Mesenchymal stem cell (in vitro differentiated cells and primary cell): ENCODE measurements at places on chromosomes 13 and 19.

- DNase-seq, result no peak
Observed at GRCh38 chr13:105377452-105377851, 1158.0 kb downstream of the EFNB2 start.

- peak; percentile 98 for DNase-seq
Observed at GRCh38 chr19:633068-633785, at the start of gene POLRMT. TSS of gene POLRMT (minus strand) at chr19:633537. CDS start at chr19:633512, 25 bp downstream.

- no peak for DNase-seq
Observed at GRCh38 chr13:111492341-111492950, 172.0 kb downstream of the TEX29 start.

DNA sequence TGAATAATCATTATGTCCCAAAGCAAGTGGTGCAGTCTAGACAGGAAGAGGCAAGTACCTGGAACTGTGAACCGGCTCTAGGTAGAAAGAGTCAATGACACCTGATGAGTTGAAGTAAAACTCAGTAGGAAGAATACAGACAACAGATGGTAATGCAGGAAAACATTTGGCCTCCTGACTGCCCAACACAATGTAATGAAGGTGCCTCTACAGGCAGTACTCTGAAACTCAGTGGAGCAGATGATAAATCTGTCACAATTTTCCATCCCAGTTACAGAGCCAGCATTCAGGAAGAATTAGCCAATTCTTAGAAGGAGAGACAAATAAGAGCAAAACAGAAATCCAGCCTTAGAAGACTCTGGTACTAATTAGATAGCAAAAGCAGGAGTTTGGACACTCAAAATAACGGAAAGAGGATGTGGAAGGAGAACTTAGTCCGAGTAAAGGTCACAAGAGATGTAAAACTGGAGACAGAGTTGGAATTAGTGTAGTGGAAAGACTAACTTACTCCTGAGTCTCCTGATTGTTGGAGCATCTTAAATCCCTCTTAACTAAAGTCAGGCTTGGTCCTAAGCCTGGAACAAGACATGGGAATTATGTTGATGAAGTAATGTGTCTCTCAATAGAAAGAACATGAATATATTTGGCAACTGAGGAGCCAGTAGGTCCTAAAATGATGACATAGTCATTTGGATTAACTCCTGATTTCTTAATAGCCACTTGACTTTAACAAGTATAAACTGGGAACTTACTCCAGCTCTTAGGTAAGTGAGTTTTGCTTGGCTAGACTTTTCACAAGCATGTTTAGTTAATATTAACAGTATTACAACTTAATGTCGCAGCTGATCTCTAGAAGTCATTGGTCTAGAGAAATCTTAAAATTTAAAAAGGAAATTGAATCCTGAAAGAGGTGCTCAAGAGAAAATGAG is 457.3 kb upstream of the MIR17HG start:
- DNase-seq, result no peak

DNA sequence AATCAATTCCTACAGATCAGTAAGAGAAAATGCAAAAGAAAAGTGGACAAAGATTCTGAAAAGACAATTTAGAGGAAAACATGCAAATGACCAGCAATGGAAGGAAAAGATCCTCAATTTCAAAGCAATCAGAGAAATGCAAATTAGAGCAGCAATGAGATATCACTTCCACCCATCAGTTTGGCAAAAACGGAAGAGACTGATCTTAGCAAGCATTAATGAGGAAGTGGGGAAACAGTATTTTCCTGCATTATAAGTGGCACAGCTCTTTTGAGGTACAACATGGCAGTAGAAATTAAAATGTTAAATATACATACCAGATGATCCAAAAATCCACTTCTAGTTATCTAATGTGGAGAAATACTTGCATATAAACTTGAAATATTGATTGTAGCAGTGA is 69.1 kb upstream of the SLC7A1 start:
- no peak for DNase-seq

GRCh38 chr13:29707876-29708543 is 112.5 kb upstream of the SLC7A1 start:
- DNase-seq, result peak; percentile 51

DNA sequence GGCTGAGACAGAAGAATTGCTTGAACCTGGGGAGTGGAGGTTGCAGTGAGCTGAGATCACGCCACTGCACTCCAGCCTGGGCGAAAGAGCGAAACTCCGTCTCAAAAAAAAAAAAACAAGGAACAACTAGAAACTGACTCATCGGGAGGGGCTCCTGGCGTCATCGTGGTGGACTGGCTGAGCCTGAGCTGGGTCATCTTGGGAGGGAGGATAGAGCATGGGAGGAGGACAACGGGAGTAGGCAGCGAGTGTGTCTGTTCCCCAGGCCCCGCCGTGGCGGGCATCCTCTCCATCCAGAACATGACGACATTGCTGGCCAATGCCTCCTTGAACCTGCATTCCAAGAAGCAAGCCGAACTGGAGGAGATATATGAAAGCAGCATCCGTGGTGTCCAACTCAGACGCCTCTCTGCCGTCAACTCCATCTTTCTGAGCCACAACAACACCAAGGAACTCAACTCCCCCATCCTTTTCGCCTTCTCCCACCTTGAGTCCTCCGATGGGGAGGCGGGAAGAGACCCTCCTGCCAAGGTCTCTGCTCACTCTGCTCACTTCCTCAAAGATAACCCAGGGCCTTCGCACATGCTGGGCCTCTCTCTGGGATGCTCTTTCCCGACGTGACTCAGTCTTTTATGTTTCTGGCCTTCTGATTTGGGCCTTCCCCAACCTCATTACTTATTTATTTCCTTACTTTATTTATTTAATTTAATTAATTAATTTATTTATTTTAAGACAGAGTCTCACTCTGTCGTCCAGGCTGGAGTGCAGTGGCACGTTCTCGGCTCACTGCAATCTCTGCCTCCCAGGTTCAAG is 16.6 kb downstream of the DDX39A start:
- DNase-seq, result peak; percentile 86

DNA sequence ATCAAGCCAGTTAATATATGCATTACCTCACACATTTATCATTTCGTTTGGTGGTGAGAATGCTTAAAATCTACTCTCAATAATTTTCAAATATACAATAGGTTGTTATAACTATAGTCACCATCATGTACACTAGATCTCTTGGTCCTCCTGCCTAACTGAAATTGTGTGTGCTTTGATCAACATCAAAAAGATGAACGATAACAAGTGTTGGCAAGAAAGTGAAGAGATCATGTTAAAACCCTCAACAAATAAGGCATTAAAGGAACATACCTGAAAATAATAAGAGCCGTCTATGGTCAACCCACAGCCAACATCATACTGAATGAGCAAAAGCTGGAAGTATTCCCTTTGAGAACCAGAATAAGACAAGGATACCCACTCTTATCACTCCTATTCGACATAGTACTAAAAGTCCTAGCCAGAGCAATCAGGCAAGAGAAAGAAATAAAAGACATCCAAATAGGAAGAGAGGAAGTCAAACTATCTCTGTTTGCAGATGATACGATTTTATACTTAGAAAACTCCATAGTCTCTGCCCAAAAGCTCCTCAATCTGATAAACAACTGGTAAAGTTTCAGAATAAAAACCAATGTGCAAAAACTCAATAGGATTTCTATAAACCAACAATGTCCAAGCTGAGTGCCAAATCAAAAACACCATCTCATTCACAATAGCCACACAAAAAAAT is 27.9 kb upstream of the OR10H1 start:
- DNase-seq, result no peak

- no peak for DNase-seq
Observed at GRCh38 chr13:77820431-77821149, 98.0 kb downstream of the EDNRB start.
